T-helper 2 cell treated with Interferon-gamma antibody and Interleukin-4, amounts not matched to agents 5 μg/mL and 100 μg/mL, for 36 hours (primary cell): ENCODE measurements at places on chromosomes 2 and 18.
A peak's percentile ranks its signal among the peaks of the same experiment; 100 is the strongest.

DNA sequence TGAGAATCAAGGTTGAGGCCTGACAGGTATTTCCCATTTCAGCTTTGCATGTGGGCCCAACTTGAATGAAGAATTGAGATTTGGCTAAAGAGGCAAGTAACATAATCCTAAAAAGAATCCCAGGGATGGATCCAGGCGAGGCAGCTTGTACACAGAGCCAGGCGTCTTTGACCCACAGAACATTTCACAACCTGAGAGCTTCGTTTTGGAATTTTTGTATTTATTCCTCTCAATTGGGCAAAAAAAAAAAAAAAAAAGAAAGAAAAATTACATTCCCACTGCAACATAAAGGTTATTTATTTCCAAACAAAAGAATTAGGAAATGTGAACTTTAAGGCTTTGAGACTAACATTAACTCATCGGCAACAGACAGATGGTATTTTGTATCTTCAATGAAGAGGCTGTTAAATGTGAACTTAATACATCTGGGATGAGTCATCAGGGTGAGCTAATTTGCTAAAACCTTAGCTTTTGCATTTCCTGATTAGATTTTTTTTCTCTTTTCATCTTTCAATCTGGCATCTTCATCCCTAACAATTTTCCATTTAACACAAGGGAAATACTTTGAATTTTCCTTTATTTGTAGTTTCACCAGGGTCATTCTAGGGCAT, 478.5 kb upstream of the TNP1 start:
- DNase-seq = no peak

GRCh38 chr2:112182581-112183034, 44.4 kb downstream of the FBLN7 start:
- peak; percentile 38 for DNase-seq

GRCh38 chr2:67453310-67453709, 56.2 kb downstream of the ETAA1 start:
- DNase-seq = no peak

GRCh38 chr2:37168217-37168981, 11.6 kb upstream of the EIF2AK2 start:
- no peak for DNase-seq

GRCh38 chr18:59915606-59916005, 15.8 kb downstream of the PMAIP1 start:
- DNase-seq = no peak

GRCh38 chr2:41910126-41910525, 137.7 kb upstream of the PKDCC start:
- DNase-seq = no peak

GRCh38 chr2:85692039-85692645, 2.0 kb upstream of the GNLY start:
- no peak for DNase-seq

DNA sequence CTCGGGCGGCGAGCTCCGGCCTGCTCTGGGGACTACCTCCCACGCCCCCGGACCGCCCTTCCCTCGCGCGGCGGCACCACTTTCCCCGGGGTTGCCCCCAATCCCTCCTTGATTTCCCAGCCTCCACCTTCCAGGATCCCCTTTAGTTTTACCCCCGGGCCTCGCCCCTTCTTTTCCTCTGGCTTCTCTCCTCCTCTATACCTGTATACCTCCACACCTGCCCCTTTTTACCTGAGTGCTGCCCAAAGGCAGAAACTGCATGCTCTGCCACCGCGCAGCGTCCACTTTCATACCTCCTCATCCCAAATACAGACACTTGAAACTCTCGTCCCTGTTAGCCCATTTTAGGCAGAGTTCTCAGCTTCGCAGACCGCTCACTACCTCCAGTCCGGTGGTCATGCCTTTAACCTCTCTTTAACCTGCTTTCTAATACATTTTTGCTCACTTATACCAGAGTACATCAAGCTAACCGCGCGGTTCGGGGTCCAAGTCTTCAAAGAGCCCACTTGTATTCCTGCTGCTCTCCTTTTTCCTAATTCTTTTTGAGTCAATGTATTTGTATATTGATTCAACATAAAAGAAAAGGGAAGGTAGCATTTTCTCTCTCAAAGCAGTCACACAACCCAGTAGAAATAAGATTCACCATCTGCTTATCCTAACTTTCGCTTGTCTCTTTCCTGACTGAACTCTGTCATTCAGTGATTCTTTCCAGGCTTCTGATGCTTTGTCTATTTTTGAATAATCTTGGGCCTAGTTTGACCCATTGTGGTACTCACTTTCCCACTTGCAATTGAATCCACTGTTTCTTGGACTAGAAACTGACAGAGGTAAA, 901 bp downstream of the SPOPL start:
- DNase-seq = no peak

DNA sequence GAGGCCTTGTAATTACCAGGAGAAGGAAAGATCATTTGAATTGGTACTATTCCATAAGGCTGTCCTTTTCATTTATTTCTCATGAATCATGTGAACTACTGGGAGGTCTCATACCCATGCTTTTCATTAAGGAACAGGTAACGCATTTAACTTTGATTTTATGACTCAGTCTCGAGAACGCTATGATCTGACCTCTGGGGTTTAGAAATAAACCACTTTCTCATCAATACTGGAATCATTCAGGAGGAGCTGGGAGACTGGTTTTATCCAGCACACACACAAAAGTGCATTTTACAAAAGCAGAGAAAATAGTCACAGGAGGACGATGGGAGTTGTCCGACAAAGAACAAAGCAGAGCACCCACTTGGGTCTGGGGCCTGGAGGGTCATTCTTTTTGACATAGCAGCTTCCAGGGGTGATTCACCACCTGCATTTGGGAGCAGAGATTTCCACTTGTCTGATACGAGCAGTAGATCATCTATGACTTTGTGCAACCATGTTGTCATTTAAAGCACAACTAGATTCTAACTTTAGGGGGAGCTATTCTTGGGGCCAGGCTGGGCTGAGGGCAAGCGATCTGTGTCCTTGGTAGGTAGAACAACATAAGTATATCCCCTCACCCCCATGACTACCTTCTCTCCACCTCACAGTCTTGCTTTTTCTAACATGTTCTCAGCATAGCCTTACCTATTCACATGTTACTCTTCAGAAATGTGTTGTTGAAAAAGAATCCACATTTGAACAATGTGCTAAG, 95.9 kb upstream of the SCG2 start:
- DNase-seq = no peak

GRCh38 chr2:116269040-116269439, 1545.5 kb upstream of the DDX18 start:
- no peak for DNase-seq

GRCh38 chr2:31038385-31038784, 99.9 kb downstream of the GALNT14 start:
- no peak for DNase-seq

- DNase-seq = no peak
Observed at GRCh38 chr2:8501061-8501720, 180.7 kb upstream of the ID2 start.

- DNase-seq = no peak
Observed at GRCh38 chr2:84865181-84865783, 15.6 kb downstream of the TRABD2A start.

- DNase-seq = peak; percentile 60
Observed at GRCh38 chr2:127398239-127398590, 10.4 kb upstream of the MAP3K2 start.

DNA sequence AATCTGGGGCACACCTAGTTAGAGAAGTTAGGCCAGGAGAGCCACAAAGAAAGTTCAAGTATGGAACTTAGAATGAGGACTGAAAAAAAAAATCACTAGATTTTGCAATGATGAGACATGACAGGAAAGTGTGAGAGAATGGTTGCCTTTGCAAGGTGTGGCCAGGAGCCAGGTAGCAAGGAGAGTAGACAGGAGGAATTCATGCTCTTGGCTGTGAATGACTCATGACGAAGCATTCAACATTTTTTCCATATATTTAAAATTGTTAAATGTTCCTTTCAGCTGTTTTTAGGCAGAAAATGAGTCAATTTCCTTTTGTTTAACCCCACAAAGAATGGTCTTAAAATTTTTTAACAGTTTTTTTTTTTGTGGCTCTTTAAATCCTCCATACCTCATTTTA, 636.9 kb downstream of the PLCL1 start:
- no peak for DNase-seq

DNA sequence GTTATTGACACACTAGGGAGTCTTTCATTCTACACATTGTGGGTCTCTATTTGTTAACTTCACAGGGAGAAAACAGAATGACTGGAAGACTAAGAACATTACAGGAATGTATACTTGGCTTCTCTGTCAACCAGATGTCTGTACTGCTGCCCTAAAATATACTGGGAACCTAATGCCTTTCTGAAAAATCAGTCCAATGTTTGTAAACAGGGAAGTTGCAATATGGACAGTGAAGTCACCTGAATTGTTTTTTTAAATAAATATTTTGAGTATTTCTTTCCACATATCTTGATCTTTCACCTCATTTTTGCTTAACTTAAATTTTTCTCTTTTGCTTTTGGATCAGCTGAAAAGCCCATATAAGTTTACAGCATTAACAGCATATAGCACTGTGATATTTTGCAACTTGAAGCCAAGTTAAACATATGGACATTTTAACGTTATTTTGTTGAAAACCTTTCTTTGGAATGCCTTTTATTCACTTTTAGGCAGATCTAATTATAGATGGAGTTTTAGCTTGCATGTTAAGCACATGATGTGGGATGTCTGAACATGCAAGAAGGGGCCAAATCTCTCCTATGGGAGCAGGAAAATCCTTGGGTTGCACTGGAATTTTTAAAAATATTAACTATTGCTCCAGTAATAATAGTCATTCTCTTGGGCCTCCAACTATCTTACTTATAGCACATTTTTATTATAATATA, 137.7 kb upstream of the TWIST2 start:
- DNase-seq = no peak

- no peak for DNase-seq
Observed at GRCh38 chr18:25334588-25334987, 17.4 kb downstream of the ZNF521 start.

DNA sequence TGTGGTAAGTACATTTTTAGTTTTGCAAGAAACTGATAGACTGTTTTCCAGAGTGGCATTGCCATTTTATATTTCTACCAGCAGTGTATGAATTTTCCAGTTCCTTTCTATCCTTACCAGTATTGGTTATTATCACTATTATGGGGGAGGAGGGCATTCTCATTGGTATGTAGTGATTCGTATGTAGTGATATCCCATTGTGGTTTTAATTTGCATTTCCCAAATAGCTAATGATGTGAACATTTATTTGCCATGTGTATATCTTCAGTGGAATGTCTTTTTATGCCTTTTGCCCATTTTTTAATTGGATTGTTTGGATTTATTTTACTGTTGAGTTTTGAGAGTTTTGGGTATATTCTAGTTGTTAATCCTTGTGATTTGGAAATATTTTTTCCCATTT, 16.9 kb downstream of the EIF5B start:
- DNase-seq = no peak

DNA sequence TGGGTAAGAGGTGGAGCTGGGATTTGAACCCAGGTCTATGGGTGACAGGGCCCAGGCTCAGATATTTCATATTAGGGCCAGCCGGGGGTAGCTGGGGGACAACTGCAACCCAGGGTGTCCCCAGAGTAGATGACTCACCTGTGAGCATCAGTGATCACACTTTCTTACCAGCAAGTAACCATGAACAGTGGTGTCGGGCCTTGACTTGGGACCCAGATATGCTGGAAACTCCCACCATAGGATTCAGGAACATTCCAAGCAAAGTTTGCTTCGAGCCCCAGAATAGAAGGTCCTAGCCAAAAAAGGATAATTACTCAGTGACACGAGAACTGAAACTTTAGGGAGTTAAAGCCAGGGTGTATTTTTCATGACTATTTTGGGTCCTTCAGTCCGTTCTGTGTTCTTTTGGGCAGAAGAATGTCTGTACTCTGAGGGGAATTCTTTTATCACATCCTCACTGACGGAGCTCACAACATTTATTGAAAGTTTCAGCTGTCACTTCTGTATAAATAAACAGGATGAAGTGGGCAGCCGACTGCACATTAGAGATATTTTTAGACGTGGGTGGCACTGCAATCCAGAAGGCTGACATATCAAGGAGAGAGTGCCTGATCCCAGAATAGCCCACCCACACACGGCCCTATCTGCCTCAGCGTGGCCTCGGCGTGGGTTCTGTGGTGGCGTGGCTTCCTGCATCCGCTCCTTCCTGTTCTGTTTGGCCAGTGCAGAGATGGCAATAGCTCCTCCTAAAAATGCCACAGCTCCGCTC, 45.6 kb downstream of the RAMP1 start:
- DNase-seq = peak; percentile 68

DNA sequence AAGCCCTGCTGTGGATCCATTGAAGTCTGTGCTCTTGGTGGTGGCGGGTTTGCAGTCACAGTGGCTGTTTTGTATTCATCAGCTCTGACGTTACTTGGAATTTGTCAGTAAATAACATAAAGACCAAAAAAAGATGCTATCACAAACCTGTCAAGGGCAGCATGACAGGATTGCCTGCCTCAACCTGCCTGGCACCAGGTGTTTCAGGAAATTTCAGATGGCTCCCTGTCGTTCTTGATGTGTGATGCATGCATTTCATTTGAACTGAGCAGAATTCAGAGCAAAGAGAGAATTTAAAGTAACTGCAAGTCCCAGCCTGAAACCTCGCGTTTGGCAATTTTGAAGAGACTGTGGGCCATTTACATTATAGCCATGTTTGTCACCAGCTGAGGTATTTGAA, 50.3 kb upstream of the EPC2 start:
- DNase-seq = no peak

GRCh38 chr2:196278491-196278911, 107.1 kb upstream of the STK17B start:
- DNase-seq = peak; percentile 29

DNA sequence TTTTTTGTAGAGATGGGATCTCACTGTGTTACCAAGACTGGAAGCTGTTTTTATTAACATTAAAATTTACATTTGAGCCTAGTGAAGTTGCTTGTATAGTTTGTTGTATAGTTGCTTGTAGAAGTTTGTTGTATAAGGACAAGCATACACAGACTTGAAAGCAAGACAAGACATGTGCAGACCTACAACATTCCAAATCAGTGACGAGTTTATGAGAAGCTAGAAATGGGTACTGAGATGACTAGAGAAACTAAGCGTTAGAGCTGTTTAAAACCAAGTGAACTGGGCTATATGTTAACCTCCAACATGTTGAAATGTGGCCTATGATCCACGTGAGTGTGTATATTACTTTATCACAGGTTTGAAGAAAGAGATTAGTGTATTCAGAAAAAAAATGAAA, 39.1 kb downstream of the ABCB11 start:
- no peak for DNase-seq

DNA sequence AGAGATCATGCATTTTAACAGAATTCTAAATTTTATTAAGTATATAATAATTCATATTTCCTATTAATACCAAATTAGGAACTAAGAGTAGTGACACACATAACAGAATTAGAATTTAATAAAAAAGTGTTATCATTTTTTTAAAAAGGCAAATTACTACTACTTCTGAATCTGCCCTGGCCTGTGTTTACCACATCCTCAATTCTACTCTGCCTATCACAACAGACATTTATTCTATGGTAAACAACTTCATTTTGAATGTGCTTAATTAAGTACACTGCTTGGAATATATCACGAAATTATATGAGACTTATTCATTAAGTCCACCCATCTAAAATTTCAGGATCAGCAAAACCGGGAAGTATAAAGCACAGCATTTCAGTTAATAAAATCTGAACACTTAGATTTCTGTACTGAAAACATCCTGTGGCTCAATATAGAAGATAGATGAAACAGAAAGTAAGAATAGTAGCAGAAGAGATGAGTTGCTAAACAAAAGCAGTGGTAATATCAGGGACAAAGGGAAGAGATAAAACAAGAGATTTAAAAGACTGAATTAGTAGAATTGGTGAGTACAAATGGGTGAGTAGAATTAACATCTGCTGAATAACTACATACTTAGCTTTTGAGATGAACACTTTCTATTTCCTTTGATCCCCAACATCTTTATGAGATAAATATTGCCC, 3.7 kb downstream of the SMC6 start:
- DNase-seq = no peak
